ENCODE measurements at places on chromosomes 2 and 18.

- no peak for DNase-seq
Measured at GRCh38 chr2:206392118-206392517, 51.2 kb upstream of the ADAM23 start.

DNA sequence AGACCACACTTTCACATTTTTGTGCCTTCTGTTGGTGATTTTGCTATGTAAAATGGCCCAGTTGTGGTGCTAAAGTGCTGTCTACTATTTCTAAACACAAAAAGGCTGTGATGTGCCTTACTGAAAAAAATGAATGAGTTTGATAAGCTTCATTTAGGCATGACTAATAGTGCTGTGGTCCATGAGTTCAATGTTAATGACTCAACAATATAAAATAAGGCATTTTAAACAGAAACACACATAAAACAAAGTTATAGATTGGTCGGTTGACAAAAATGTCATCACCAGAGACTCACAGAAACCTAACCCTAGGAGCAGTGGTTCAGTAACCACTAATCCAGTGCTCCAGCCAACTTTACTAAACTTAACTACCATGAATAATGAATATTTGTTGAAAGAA lies 160.0 kb downstream of the DNAH6 start:
- no peak for DNase-seq

DNA sequence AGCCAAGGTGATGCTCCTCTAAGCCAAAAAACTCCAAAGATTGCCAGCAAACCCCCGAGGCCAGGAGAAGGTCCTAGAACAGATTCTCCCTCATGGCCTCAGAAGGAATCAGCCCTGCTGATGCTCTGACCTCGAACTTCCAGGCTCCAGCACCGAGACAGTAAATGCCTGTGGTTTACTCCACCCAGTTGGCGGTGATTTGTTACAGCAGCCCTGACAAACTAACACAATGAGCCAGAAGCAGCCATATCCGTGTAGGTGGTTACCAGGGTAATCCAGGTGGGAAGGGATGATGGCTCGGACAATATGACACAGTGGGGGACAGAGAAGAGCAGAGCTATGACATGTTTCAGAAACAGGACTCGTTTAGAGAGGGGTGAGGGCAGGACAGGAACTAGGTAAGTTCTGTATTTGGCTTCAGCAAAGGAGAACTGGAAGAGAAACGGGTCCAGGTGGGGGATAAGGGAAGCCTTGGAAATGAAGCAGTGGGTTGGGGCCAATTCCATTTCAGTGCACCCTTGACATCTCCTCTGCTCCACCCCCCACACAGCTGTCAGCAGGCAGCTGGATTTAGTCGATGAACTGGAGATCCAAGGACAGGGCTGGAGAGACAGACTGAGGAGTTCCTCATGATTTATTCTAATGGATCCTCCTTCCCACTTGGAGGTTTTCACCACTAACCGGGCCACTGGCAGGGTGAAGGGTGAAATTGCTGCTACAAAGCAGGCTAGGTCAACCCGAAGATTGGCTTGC lies 179.7 kb upstream of the SH3BP4 start:
- no peak for DNase-seq

DNA sequence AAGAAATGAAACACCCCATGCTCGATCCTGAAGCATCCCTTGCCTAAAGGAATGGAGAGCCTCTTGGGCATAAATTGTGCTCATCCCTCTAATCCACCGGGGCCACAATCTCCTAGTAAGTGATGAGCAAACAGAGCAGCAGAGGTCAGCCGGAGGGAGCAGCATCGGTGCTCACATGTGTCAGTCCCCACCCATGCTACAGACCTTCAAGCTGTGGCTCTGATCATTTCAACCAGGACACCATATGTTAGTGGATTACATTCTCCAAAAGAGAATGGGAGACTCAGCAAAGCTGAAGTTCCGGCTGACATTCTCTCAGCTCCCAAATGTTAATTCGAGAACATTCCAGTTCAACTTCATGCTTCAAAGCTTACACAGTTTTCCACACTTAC lies 75.6 kb downstream of the AAK1 start:
- no peak for DNase-seq

- no peak for DNase-seq
Measured at GRCh38 chr2:168189835-168190569, 57.4 kb downstream of the STK39 start.

GRCh38 chr18:23661735-23662308 lies 889 bp downstream of the ANKRD29 start:
- no peak for DNase-seq

GRCh38 chr2:112031473-112032223 lies 23.4 kb upstream of the TMEM87B start:
- DNase-seq, result no peak
